ENCODE measurements at places on chromosomes 7 and 10. TPM values are rescaled to one million over a fixed set of nuclear protein-coding genes. Genes with fewer than 3 reads are reported as not detected.

LRRD1 gene
- not detected for total RNA-seq

INHBA gene
- 1.6 TPM for total RNA-seq

GDF10 gene
- total RNA-seq, result 0.20 TPM

TLX1 gene
- total RNA-seq, result not detected

DEPP1 gene
- 1.7 TPM for total RNA-seq

NRG3 gene
- 1.6 TPM for total RNA-seq

SEC31B gene
- total RNA-seq, result 6.6 TPM

TMEM236 gene
- not detected for total RNA-seq

CPEB3 gene
- total RNA-seq, result 1.1 TPM

SLC26A3 gene
- total RNA-seq, result not detected

HGF gene
- 0.15 TPM for total RNA-seq

SLC39A12 gene
- not detected for total RNA-seq

GBX1 gene
- total RNA-seq, result not detected

FGFBP3 gene
- 49.0 TPM for total RNA-seq

TFPI2 gene
- total RNA-seq, result 4.4 TPM

HTR7 gene
- total RNA-seq, result 20.2 TPM

SPDYE2B gene
- not detected for total RNA-seq

UCMA gene
- not detected for total RNA-seq

SFTPA2 gene
- not detected for total RNA-seq

Data from H9 (cell line).